ENCODE measurements at places on chromosomes 4 and X. TPM values are rescaled to one million over a fixed set of nuclear protein-coding genes. Genes with fewer than 3 reads are reported as not detected.

CENPVL2 gene
- total RNA-seq, result not detected

MID1 gene
- total RNA-seq, result 24.5 TPM

AKAP4 gene
- not detected for total RNA-seq

BTC gene
- total RNA-seq, result 3.4 TPM

SPANXA2 gene
- total RNA-seq, result not detected

- no peak for DNase-seq
- H3K27ac ChIP-seq, result no peak overlapping the region
- no peaks in the 10 kb centered on the region for H3K4me1 ChIP-seq
These were observed 16.6 kb upstream of the SMIM9 start for GRCh38 chrX:154850957-154851611.

DNA sequence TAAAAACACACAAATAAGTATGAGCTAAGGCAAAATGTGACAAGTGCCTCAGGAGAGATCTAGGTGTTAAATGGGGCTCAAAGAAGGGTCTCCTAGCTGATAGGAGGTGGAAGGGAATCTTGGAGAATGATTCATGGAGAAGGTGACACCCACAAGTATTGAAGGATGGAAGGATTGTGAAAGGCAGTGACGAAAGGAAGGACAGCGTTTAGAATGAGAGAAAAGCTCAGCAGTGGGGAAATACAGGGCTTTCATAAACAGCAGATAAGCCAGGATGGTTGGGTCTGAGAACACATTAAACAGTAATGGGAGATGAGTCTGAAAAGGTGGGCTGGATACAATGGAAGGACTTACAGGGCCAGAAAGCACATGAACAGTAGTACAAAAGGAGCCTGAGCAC lies 11.5 kb downstream of the ANXA5 start:
- DNase-seq, result no peak
- H3K27me3 ChIP-seq, result no peaks in the 10 kb centered on the region
- no peak overlapping the region for H3K4me3 ChIP-seq
- H3K4me1 ChIP-seq, result peaks cover 23% of the 10 kb centered on the region
- H3K27ac ChIP-seq, result no peak overlapping the region

DNA sequence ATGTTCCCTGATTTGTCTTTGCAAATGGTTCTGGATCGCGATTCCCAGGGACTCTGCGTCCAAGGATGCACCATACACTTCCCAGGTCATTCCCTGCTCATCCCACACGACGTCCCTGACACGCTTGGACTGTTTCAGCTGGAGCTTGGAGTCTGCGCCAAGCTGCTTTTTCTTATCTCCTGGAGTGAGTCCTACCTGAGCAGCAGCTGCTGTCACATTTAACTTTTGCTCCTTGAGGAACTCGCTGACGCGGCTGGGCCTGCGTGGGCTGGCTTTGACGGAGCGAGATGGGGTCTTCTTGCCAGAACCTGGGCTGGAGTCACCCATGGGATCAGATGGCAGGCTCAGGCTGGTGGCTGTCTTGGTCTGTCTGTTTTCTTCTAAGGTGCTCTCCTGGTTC lies 59.6 kb downstream of the GPRIN3 start:
- no peak overlapping the region for H3K27ac ChIP-seq
- H3K4me1 ChIP-seq, result peaks cover 7% of the 10 kb centered on the region
- H3K27me3 ChIP-seq, result no peaks in the 10 kb centered on the region
- H3K36me3 ChIP-seq, result no peaks in the 10 kb centered on the region

- no peak overlapping the region for H3K4me3 ChIP-seq
- DNase-seq, result no peak
- no peak overlapping the region for H3K27ac ChIP-seq
- no peaks in the 10 kb centered on the region for H3K4me1 ChIP-seq
- H3K27me3 ChIP-seq, result no peaks in the 10 kb centered on the region
- H3K36me3 ChIP-seq, result peaks cover 12% of the 10 kb centered on the region
These were observed 177.3 kb downstream of the ARHGAP10 start for GRCh38 chr4:147909225-147909624.

DNA sequence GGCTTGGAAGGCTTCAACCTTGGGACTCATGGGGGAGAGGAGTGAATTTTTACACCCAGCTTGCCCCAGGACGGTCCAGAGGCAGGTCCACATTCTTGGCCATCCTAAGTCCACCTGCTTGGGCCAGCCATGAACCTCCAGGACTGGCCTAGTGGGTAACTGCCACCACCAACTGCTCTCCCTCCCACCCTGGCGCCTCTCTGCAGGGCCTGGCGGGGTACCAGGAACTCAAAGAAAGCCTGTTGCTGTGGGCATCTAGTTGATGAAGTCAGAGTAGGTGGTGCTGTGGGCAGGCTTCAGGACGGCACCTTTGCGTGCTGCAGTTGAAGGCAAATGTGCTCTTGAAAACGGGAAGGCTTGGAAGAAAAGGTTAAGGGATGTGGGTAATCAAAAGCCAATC lies 12.0 kb downstream of the BCOR start:
- no peaks in the 10 kb centered on the region for H3K27me3 ChIP-seq
- H3K27ac ChIP-seq, result no peak overlapping the region
- no peaks in the 10 kb centered on the region for H3K36me3 ChIP-seq
- H3K4me1 ChIP-seq, result peaks cover 10% of the 10 kb centered on the region

DNA sequence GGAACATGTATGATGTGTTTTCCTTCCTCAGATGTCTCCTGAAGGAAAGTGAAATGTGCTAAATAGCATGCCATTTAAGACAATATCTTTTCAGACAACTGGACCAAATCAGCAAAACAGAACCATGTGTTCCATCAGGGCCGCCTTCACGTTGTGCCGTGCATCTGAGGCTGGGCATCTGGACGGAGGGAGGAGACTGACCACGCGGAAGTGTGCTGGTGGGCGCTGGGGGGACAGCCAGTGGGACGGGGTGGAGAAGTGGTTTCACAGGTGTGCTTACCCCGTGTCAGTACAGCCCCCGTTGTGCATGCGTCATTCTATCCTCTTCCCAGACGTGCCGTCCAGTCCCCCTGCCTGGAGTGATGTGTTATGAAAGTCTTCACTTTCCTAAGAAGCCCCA lies 342.1 kb upstream of the FAT1 start:
- no peaks in the 10 kb centered on the region for H3K27me3 ChIP-seq
- no peak overlapping the region for H3K4me3 ChIP-seq
- no peak for DNase-seq
- H3K4me1 ChIP-seq, result no peaks in the 10 kb centered on the region
- no peak overlapping the region for H3K27ac ChIP-seq

GRCh38 chr4:76582074-76582816 lies 147.2 kb downstream of the SHROOM3 start:
- no peaks in the 10 kb centered on the region for H3K4me1 ChIP-seq
- DNase-seq, result no peak
- no peaks in the 10 kb centered on the region for H3K36me3 ChIP-seq
- H3K27ac ChIP-seq, result no peak overlapping the region
- no peaks in the 10 kb centered on the region for H3K27me3 ChIP-seq

DNA sequence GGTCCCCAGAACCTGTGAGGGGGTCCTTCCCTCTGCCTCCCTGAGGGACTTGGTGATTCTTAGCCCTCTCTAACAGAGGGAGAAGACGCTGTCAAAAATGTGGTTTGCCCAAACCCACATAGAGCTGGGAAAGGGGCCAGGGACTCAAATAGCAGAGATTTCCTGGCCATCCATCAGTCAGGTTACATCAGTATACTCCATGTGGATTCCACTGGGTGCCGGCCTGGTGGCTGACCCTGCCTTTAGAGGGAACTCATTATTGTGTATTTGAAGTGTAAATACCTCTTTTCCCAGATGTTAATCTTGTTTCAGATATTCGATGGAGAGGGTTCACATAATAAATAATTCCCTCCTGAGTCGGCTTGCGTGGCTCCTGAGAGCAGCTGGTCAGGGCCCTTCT lies 130.3 kb downstream of the TBL1X start:
- H3K27ac ChIP-seq, result no peak overlapping the region
- no peak for DNase-seq
- no peaks in the 10 kb centered on the region for H3K27me3 ChIP-seq
- no peaks in the 10 kb centered on the region for H3K4me1 ChIP-seq
- H3K36me3 ChIP-seq, result no peaks in the 10 kb centered on the region

- H3K27me3 ChIP-seq, result no peaks in the 10 kb centered on the region
- no peak overlapping the region for H3K4me3 ChIP-seq
- H3K27ac ChIP-seq, result no peak overlapping the region
- no peak for DNase-seq
These were observed 1002.5 kb upstream of the INTU start for GRCh38 chr4:126630230-126630629.

DNA sequence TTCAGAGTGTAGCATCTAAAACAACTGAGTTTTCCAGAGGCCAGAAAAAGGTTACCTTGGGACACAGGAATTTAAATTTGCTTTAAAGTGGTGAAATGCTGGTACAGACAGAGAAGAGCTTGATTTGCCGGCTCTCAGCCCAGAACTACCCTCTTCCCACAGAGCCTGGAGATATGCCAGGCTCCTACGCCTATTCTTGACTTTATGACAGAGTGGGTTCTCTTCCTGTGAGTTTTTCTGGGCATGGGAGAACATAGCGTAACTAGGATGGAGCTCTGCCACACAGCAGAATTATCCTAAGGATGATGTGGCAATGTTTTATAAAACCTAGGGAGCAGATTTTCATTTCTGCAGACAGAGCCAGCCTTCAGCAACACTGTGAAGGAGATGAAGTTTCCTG lies 241.8 kb downstream of the GRIA3 start:
- DNase-seq, result no peak
- no peaks in the 10 kb centered on the region for H3K27me3 ChIP-seq
- no peaks in the 10 kb centered on the region for H3K36me3 ChIP-seq

DNA sequence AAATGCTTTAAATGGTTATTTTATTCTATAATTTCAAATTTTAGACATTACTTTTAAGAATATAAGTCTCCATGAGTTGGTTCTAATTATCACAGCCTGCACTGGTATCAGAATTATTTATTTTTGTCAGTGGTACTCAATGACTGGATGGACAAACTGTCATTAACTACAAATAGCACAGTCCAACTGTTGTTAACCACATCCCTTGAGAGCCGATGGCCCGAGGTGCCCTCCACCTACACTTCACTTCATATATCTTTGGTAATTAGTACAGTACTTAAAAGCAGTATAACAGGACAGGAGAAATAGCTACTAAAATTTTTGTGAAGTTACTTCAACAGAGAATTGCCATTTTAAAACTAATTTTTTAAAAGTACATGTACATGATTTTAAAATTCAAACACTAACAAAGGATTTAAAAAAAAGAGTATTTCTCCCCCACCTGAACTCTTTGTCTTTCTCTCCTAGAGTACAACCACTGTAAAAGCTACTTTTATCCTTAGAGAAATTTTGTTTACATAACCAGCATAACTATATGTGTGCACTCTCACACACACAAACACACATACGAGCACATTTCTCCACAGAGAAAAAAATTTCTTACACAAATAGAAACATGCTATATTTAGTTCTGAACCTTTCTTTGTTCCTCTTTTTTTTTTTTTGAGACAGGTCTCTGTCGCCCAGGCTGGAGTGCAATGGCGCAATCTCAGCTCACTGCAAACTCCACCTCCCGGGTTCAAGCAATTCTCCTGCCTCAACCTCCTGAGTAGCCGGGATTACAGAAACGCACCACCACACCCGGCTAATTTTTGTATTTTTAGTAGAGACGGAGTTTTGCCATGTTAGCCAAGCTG lies 6.5 kb downstream of the TIFA start:
- H3K4me3 ChIP-seq, result peak overlapping the region; percentile 24
- H3K27me3 ChIP-seq, result no peaks in the 10 kb centered on the region
- DNase-seq, result no peak
- peaks cover 16% of the 10 kb centered on the region for H3K4me1 ChIP-seq

GRCh38 chr4:77286906-77287305 lies 129.9 kb downstream of the CCNG2 start:
- H3K27ac ChIP-seq, result no peak overlapping the region
- no peaks in the 10 kb centered on the region for H3K27me3 ChIP-seq
- DNase-seq, result no peak
- no peaks in the 10 kb centered on the region for H3K36me3 ChIP-seq
- H3K4me3 ChIP-seq, result no peak overlapping the region
- no peaks in the 10 kb centered on the region for H3K4me1 ChIP-seq

DNA sequence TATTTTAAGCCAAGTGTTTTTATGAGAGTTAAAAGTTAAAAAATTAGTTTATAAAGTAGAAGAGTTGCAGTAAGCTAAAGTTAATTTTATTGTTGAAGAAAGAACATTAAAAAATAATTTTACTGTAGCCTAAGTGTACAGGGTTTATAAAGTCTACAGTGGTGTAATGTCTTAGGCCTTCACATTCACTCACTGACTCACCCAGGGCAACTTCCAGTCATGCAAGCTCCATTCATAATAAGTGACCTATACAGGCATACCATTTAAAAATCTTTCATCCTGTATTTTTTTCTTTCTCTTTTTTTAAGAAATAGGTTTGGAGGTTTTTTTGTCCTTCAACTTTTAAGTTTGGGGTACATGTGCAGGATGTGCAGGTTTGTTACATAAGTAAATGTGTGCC lies 87.9 kb upstream of the NR3C2 start:
- no peaks in the 10 kb centered on the region for H3K27me3 ChIP-seq
- no peaks in the 10 kb centered on the region for H3K4me1 ChIP-seq
- H3K27ac ChIP-seq, result no peak overlapping the region
- H3K36me3 ChIP-seq, result no peaks in the 10 kb centered on the region

DNA sequence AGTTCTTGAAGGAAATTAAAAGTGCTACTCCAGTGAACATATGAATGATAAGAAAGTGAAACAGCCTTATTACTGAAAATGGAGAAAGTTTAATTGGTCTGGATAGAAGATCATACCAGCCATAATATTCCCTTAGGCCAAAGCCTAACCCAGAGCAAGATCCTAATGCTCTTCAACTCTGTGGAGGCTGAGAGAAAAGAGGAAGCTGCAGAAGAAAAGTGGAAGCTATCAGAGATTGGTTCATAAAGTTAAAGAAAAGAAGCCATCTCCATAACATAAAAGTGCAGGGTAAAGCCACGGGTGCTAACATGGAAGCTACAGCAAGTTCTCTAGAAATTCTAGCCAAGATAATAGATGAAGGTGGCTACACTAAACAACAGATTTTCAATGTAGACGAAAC lies 85.5 kb upstream of the ATOH1 start:
- no peaks in the 10 kb centered on the region for H3K36me3 ChIP-seq
- H3K27me3 ChIP-seq, result no peaks in the 10 kb centered on the region
- H3K27ac ChIP-seq, result no peak overlapping the region
- H3K4me1 ChIP-seq, result peaks cover 6% of the 10 kb centered on the region
- DNase-seq, result no peak

DNA sequence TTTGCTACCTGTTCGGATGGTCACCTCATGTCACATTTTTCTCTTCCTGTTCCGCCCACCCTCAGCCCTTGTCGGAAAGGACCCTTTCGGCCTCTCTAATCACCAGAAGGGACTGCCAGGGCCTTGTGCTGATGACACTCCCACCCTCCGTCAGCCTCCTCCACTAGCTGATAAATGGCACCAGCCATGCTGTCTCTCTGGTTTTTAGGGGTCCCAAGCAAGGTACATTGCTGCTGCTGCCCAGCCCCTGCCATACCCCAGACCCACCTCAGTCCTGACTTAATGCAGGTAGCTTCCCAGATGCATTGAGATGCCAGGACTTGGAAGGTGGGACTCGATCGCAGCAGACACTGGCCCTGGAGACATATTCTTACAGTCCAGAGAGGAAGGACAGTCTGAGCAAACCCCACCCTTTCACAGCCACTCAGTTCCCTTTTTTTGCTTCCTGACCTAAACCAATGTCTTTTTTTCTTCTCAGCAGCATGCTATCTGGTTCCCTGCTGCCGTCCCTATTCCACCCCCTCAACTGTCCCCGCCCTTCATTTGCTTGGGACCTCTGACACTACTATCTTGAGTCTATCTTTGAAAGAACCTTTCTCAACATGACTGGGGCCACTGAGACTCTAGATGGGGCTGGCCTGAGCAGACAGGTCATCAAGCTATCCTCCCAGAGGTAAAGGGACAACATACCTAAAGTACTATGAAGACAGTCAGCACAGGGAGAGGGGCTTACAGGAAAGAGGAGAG lies at the start of gene BTK:
BTK (minus strand) TSS at position 397 of the 747 bp plus-strand sequence. CDS start 10,907 bp downstream, outside the sequence.
- peak within 1 kb of the TSS; percentile 6 for H3K27ac ChIP-seq
- peak within 1 kb of the TSS; percentile 28 for H3K4me3 ChIP-seq
- H3K27me3 ChIP-seq, result no peaks in the 10 kb centered on the region

GRCh38 chrX:18956303-18957032 lies 27.4 kb downstream of the PHKA2 start:
- no peak for DNase-seq
- no peak overlapping the region for H3K27ac ChIP-seq
- H3K36me3 ChIP-seq, result no peaks in the 10 kb centered on the region
- H3K4me1 ChIP-seq, result no peaks in the 10 kb centered on the region

All from upper lobe of right lung (tissue), 1 donor.